Testis (tissue), 5 donors: ENCODE measurements at places on chromosomes 2 and 18.

- no peak for DNase-seq
Measured at GRCh38 chr18:73784853-73785252, 362.8 kb downstream of the FBXO15 start.

DNA sequence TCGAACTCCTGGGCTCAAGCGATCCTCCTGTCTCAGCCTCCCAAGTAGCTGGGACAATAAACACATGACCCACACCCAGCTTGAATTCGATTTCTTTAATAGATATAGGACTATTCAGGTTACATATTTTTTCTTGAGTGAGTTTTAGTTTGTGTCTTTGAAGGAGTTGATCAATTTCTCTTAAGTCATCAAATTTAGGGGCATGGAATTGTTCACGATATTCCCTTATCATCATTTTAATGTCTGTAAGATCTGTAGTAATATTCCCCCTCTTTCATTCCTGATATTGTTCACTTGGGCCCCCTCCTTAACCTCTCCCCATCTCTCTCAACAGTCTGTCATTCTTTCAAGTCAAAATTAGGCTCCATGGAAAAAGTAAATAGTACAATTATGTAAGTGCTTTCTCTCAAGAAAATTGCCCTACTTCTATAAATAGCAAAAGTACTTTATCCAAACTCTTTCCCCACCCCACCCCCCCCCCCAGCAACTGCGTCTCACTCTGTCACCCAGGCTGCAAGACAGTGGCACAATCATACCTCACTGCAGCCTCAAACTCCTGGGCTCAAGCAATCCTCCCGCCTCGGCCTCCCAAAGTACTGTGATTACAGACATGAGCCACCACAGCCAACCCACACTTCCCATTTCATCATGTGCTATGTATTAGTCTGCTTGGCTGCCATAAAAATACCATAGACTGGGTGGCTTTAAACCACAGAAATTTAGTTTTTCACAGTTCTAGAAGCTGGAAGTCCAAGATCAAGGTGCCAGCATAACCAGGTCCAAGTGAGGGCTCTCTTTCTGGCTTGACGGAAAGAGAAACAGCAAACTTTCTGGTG, 20.1 kb downstream of the WDR33 start:
- DNase-seq = no peak

GRCh38 chr2:58739033-58739432, 497.9 kb upstream of the FANCL start:
- no peak for DNase-seq

GRCh38 chr18:73409242-73409641, 541.5 kb upstream of the NETO1 start:
- DNase-seq = no peak

- DNase-seq = no peak
Measured at GRCh38 chr2:186330050-186330449, 156.0 kb upstream of the ZC3H15 start.

GRCh38 chr2:42073739-42074503, 26.1 kb downstream of the PKDCC start:
- DNase-seq = no peak

GRCh38 chr2:132646540-132647108, 23.4 kb downstream of the LYPD1 start:
- DNase-seq = no peak

DNA sequence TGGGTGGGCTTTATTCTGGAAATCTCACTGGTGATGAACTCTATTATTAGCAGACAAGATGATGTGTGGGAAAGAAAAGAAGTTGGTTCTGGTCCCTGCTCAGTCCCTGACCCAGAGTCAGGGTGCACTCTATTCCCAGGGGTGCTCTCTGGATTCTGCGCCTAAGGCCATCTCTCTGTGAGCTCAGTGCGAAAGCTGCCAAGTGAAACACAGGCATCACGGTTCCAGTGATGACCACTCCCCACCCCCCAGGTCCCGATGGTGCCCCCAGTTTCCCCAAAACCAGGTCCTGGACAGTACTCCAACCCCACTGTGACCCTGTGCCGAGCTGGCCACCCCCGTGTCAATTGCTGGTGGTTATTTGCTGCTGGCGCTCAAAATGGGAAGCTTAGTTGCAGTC, 30.1 kb downstream of the RHOB start:
- DNase-seq = no peak

- DNase-seq = no peak
Measured at GRCh38 chr2:157782057-157782845, 93.9 kb downstream of the ACVR1 start.

DNA sequence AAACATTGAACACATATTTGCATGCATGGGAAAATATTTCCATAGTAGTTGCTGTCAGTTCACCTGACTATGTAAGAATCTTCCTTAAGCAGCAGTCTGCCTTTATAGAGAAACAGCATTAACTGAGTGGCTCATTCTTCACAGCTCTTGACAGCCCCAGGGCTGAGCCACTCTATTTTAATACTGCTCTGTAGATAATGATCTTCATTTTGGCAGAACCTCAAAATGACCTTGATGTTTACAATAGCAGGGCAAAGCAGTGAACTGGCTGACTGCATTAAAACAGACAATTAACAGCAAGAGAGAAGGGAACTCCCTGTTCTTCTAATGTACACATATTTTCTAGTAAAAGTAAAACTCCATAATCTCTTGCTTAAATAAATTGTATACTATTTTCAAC, 580.6 kb upstream of the SOX11 start:
- no peak for DNase-seq

DNA sequence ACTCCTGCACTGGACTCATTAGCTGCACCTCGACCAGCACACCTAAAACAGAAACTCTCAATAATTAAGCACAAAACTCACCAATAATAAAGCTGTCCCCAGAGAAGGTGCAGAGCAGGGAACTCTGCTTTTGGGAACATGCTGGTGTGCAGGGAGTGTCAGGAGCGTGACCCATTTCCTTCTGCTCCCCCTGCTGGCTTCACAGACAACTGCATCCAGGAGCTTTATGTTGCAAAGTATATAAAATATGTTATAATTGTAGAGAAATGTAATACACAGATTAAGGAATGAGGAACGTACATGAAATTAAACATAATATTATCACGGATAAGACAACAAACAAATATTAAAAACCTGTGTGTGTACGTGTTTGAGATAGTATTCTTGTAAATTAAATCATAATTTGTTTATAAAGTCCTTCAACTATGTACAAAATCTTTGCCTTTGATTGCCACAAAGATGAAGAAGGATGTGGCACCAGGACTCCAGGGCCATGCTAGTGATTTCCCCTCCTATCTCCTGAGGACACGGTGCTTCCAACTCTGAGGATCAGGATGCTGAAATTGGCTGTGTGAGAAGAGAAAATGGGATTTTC, 68.6 kb upstream of the MAL start:
- peak; percentile 34 for DNase-seq

- no peak for DNase-seq
Measured at GRCh38 chr2:171718720-171719119, 31.5 kb downstream of the DYNC1I2 start.

DNA sequence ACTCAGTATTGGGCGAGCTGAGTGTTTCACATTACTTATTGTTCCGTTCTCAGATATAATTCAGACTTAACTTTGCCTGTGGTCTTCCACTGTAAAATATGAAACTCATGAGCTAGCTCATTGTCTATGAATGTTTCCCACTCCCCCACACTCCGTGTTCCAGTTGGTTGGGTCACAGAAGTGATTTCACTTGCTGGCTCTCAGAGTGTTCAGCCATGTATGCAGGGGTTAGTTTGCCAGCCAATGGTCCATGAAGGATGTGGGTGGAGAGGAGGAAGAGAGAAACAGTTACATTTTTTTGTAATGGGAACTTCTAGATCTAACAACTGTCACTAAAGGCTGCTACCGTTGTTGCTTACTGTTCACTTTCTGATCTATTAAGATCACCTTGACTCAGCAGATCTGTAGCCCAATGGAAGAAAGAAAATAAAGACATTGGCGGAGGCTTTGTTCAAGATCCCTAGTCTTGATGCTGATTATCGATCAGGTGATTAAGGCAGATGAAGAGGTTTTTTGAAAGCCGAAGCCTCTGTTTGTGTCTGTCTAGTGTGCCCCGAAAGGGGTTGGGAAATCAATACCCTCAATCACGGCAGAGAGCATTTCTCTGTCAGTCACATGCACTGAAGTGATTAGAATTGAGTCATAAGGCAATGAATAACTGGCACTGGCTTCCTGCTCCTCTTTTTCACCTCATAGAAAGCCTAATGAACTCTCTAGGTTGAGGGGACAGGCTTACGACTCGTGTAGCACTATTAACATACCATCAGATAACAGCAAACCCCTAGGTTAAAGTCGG, 279.7 kb upstream of the FIGN start:
- DNase-seq = no peak

GRCh38 chr2:83650161-83650560, 808.9 kb downstream of the SUCLG1 start:
- no peak for DNase-seq

DNA sequence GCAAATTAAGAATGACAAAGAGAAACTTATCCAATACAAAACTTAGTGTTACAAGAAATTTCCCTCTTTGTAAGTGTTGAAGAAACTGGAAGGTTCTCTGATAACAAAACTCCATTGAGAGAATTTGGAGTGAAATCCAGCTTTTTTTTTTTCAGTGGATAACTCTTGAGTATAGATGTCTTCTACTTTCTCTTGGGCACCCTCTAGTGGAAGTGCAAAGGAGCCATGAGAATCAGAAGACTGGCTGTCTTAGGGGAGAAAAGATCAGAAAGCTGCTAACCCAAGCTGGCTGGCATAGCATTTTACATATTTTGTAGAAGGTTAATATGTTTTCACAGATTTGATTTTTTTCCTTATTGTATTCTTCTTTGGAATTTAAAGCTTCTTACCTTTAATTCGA, 138.8 kb upstream of the SATB2 start:
- DNase-seq = no peak

GRCh38 chr2:191933307-191934105, 86.6 kb upstream of the CAVIN2 start:
- DNase-seq = no peak

- DNase-seq = peak; percentile 60
Measured at GRCh38 chr2:29281086-29281915, 166.1 kb downstream of the CLIP4 start.

DNA sequence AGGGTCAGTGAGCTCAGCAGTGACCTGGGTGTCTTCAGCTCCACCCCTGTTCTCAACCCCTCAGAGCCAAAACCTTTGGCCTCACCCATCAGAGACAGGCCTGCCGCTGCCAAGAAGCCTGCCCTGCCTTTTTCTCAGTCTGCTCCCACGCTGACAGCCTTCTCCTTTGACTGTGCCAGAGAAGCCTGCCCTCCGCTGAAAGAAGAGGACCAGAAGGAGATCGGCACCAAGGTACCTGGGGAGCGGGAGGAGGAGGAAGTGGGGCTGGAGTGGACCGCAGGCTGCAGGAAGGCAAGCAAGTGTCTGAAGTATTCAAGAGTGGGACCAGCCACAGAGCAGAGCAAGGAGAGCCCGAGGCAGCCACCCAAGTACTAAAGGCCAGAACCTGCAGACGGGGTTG, 33.2 kb downstream of the TOGARAM2 start:
- no peak for DNase-seq

- DNase-seq = no peak
Measured at GRCh38 chr18:80107426-80107825, 1.6 kb upstream of the ADNP2 start.

DNA sequence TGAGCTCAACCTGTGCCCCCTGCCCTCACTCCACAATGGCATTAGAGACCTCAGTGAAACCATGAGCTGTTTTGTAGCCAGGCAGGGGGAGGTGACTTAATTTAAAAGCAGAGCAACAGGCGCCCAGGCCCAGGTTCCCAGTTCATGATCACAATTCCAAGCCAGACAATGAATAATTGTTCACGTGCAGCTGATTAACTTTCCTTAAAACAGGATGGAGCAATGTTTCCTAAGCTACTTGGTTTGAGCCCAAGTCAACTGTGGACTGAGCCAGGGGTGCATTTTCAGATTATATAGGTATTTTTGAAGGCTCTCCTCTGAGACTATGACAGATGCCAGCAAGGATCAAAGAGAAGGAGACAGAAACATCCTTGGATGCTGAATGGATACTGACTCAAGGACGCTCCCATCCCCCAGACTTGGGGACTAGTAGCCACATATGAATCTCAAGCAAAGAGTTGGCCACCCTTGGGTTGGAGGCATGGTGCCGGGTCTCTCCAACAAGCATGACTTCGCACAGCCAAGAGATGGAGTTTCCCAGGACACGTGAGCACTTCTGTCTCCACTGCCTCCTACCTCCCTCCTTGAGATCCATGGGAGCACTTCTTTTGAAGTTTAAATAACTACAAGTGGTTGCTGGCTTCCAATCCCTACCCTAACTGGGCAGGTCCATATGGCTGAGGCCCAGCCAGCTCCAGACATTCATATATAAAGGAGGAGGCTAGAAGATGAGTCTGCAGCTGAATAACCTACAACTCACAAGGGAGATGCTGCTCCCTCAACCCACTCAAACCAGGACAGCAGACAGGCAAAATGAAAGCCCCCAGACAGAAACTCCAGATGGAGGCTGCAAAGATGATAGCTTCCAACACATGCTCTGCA, 12.7 kb downstream of the SMAD7 start:
- DNase-seq = no peak

- DNase-seq = no peak
Measured at GRCh38 chr2:172929644-172930043, 146.0 kb upstream of the MAP3K20 start.

GRCh38 chr2:138476186-138476585, 25.4 kb upstream of the SPOPL start:
- DNase-seq = no peak

DNA sequence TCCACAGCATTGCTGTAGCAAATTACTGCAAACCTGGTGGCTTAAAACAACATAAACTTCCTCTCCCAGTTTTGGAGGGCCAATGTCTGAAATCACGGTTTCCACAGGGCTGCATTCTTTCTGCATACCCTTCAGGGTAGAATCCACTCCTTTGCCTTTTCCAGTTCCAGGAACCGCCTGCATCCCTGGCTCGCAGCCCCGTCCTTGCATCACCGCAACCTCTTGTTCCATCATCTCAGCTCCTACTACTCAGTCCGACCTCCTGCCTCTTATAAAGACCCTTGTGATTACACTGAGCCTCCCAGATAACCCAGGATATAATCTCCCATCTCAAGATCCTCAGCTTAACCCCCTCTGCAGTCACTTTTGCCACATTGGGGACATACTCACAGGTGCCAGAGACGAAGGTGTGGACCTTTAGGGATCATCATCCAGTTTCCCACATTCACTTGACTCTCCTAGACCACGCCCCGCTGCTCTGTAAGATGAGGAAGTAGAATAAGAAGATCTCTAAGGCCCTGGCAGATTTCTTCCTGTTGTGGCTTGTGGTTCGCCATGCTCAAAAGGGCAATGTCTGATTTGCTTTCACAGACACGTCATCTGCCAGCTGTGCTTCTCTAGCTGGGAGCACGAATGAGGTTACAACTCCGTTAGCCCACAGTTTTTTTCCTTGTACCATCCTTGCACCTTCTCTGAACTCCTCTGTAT, 103.6 kb upstream of the AGAP1 start:
- DNase-seq = peak; percentile 32

- no peak for DNase-seq
Measured at GRCh38 chr2:28906376-28906775, 11.9 kb downstream of the WDR43 start.

- DNase-seq = no peak
Measured at GRCh38 chr2:16622399-16622968, 43.1 kb downstream of the CYRIA start.
